ENCODE measurements at places on chromosomes 6 and 20. TPM values are rescaled to one million over a fixed set of nuclear protein-coding genes. Genes with fewer than 3 reads are reported as not detected.

GRCh38 chr6:10403385-10404106, 11.3 kb downstream of the TFAP2A start:
- H3K4me3 ChIP-seq: peak overlapping the region; percentile 71
- no peak for DNase-seq
- peaks cover 2% of the 10 kb centered on the region for H3K36me3 ChIP-seq
- peaks cover 62% of the 10 kb centered on the region for H3K27me3 ChIP-seq

DNA sequence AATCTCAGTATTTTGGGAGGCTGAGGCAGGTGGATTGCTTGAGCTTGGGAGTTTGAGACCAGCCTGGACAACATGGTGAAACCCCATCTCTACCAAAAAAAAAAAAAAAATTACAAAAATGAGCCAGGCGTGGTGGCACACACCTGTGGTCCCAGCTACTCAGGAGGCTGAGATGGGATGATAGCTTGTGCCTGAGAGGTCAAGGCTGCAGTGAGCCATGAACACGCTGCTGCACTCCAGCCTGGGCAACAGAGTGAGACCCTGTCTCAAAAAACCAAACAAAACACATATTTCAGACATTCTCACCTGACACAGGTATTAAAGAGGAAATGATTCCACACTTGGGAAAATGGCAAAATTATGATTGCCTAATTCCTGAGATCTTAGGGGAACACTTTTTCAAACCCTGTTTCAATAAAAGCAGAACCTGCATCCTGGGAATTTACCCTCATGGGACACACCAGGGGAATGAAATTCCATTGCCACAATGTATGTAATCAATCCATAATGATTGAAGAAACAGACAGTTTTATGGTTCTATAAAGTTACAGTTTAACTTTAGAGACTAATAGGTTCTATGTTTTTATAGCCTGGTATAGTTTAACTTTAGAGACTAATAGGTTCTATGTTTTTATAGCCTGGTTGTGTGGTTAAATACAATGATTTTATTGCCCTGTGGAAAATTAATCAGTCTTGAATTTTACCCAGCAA, 29.6 kb upstream of the DNAAF9 start:
- H3K36me3 ChIP-seq: no peaks in the 10 kb centered on the region
- H3K27me3 ChIP-seq: no peaks in the 10 kb centered on the region
- DNase-seq: no peak
- H3K27ac ChIP-seq: no peak overlapping the region
- H3K4me1 ChIP-seq: no peaks in the 10 kb centered on the region
- H3K4me3 ChIP-seq: no peak overlapping the region

GJA10 gene
- not detected for total RNA-seq

CRISP2 gene
- total RNA-seq: not detected
